ENCODE measurements at places on chromosomes 3 and 15. TPM values are rescaled to one million over a fixed set of nuclear protein-coding genes. Genes with fewer than 3 reads are reported as not detected.

The LTF gene
- total RNA-seq, result 2.1 TPM

The CCR8 gene
- total RNA-seq, result not detected

The AQP9 gene
- total RNA-seq, result 0.68 TPM

DNA sequence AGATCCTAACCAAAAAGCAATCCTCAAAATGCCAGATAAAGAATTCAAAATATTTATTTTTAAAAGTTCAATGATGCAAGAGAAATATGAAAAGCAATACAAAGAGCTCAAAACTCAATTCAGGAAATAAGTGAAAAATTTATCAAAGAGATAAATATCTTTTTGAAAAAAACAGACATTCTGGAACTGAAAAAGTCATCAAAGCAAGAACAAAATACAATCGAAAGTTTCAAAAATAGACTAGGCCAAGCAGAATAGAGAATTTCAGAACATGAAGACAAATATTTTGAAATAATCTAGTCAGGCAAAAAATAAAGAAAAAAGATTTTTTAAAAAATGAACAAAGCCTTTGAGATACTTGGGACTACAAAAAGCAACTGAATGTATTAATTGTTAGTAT lies 83.4 kb upstream of the STT3B start:
- DNase-seq, result no peak

DNA sequence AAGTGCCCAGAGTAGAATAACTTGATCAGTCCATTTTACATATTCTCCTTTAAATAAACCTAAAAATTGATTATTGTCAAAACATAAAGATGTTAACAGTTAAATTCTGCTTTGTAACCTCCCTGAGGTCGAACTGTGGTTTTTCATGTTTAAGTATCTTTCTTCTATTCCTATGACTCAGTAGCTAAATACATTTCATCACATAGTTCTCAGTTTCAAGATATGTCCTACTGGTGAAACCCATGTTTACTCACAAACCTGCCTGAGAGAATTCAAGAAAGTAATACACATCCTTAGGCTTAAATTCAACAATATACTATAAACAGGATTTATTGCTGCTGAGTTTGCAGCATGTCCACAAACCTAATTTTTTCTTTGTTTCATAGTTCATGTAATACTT lies 692.9 kb downstream of the ZPLD1 start:
- no peak for DNase-seq

DNA sequence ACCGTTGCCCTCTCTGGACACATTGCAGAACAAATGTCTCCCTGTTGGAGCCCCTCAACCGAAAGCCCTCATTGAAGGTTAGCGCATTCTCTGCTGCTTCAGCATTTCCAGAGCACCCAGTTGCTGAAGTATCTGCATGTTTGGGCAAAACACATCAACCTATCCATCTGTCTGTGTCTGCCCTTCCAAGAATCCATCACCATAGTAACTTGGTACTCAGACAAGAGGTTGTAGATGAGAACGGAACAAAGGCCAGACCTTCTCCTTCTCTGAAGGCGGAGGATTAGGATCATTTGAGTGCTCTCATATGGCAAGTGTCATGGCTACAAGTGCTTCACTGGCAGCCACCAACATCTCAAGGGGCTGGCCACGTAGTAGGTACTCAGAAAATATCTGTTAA lies 23.1 kb upstream of the RHO start:
- no peak for DNase-seq
